ENCODE measurements at places on chromosomes 6 and 20.

DNA sequence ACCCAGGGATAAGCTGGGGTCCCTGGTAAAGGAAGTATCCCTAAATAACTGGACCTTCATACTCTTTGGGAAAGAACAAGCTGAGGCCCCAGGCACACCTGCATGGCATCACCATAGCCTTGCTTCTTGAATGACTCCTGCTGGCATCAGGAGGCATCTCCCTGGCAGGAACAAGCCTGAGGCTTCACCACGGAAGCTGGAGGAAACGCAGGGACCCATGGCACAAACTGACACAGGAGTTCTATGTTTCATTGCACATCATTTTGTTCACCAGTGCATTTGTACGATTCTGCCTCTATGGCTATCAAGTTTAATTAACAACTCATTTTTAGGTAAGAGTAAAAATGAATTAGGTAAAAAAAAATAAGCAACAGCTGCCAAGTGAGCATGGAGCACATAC, 619 bp upstream of the PDE7B start:
- DNase-seq, result no peak

GRCh38 chr6:30707281-30707850, 9.7 kb downstream of the MDC1 start:
- DNase-seq, result no peak

DNA sequence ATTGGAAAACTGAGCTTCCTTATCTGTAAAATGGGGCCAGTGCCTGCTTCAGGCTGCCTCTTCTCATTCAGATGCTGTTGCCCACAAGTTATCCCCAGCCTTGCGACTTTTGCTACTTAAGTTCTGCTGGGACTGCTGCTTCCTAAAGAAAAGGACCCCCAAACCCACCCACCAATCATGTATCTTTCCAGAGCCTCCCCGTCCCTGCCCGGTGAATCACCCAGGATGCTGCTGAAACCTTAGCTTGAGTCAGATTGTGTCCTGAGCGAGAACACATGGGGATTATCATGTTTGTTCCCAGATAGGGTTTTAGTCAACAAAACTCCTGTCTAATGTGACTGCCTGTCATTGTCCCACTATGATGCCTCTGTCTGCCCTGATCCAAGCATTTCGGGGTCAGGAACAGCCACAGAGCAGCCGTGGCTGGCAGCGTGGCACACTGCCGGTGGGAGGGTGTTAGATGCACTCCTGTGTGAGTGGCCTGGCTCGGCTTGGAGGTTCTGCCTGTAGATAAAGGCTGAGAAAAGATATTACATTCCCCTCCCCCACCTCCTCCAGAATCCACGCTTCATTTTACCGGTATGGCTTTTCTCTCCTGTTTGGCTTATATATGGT, 79.9 kb downstream of the TOX2 start:
- no peak for DNase-seq

- no peak for DNase-seq
Measured at GRCh38 chr20:35039146-35039545, 53.5 kb downstream of the TRPC4AP start.

DNA sequence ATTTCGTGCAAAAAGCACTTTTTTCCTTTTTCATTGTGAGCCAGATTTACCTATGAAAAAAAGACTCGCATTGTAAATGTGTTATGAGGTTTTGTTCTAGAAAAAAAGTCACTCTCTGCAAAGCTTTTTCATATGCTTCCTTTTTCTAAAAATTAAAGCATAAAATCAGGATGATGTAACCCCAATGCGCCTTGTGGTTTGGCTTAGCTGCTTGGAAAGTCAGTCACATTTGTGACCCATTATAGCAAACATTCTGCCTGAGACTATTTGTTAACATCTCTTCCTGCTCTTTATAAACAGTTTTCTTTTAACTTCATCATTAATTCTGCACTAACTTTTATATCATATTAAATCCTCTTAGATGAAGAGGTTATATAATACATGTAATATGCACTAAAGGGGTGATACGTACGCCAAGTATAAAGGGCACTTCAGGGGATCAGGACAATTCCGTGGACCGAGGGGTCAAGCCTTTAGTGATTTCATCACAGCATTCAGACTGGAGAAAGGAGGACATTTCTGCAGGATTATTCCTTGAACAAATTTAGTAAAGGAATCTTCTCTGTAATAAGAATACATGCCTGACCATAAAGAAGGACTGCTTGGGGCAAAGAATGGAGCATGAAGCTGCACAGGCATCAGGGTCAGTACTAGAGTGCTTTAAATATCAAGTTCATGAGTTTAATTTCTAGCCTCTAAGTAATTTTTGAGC, 48.1 kb upstream of the SMLR1 start:
- DNase-seq, result no peak

- no peak for DNase-seq
Measured at GRCh38 chr20:59331721-59332329, 31.4 kb downstream of the EDN3 start.

- peak; percentile 64 for DNase-seq
Measured at GRCh38 chr6:143513410-143513809, 1.9 kb upstream of the FUCA2 start.

- DNase-seq, result no peak
Measured at GRCh38 chr6:134495890-134496248, 178.0 kb upstream of the SGK1 start.

- DNase-seq, result no peak
Measured at GRCh38 chr6:53526000-53526399, 18.9 kb downstream of the GCLC start.

DNA sequence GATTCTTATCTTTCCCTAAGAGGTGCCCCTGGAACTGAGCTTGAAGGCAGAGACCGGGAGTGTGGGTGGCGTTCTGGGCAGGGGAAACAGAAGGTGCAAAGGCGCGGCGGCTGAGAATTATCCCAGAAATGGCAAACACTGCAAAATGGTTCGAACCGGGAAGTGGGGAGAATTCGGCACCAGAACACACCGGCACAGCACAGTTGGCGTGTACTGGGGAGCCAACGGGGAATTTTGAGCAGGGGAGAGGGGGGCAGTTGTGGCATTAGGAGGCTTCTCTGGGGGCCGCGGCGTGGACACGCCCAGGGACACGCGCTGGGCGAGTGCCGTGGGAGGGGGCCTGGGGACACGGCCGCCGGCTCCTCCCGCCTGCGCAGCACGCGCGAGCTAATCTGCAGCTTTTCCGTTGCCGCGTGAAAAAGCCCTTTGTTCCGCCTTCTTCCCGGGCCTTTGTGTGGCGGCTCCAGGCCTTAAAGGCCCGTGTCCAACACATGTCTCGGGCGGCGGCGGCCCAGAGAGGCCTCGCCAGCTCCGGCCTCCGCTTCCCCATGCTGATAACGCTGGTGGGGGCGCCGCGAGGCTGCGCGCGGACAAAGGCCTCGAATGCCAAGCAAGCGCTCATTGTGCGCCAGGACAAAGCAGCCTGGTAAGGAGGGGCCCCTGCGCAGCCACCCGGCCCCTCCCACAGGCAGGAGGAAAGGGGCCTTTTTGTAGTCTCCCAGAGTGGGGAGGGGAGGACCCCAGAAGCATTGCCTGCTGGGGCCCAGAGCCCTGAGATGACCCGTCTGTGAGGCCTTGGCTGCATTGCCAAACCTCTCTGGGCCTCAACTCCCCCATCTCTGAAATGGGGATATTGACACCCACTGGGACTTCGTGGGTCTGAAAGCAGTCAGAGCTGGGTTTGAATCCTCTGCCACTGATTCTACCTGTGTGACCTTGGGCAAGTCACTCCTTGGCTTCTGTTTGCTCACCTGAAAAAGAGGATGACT, 82.8 kb downstream of the CD40 start:
- DNase-seq, result no peak

GRCh38 chr6:86712039-86712438, 225.3 kb upstream of the HTR1E start:
- no peak for DNase-seq

GRCh38 chr20:15547119-15547518, 1026.1 kb downstream of the KIF16B start:
- no peak for DNase-seq

DNA sequence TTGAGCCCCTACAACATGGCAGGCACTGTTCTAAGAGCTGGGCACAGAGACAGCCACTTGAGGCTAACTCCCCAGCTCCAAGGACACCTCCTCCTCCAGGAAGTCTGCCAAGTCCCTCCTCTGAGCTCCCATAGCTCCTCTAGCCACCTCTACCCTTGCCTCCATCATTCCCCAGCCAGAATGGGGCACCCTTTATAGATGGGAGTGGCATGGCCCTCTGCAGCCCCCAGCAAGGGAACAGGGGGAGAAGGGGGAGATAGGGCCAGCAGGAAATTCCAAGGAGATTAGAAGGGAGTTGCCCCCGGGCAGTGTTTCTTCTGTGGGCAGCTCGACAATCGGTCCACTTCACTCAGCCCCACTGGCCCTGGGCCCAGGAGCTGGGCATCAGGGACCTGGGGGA, 19.7 kb upstream of the TLDC2 start:
- no peak for DNase-seq

- DNase-seq, result peak; percentile 79
Measured at GRCh38 chr20:38873050-38873581, 53.1 kb upstream of the FAM83D start.

DNA sequence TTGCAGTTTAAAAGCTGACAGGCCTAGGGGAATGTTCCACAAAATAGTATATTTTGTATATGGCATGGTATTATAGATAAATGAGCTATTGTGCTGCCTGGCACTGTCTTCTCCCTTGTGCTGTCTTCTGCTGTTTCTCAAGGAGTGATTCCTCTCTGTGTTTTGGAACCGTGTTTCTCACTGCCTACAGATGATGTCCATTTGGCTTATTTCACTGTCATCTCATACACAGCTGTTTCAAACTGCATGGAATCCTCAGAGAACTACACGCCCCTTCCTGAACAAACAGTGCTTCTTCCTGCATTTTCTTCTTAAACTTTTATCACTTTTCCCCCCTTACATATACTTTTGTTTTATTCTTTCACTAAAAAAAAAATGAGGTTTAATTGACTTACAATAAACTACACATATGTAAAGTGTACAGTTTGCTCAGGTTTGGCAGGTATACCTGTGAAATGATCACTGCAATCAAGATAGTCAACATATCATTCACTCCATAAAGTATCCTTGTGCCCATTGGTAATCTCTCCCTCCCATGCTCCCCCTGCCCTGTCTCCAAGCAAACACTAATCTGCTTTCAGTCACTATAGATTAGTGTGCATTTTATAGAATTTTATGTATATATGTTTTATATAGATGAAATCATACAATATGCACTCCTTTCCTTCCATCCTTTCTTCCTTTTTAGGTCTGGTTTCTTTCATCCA, 43.0 kb downstream of the CBFA2T2 start:
- DNase-seq, result no peak

- no peak for DNase-seq
Measured at GRCh38 chr6:168012431-168013249, 15.2 kb downstream of the KIF25 start.

DNA sequence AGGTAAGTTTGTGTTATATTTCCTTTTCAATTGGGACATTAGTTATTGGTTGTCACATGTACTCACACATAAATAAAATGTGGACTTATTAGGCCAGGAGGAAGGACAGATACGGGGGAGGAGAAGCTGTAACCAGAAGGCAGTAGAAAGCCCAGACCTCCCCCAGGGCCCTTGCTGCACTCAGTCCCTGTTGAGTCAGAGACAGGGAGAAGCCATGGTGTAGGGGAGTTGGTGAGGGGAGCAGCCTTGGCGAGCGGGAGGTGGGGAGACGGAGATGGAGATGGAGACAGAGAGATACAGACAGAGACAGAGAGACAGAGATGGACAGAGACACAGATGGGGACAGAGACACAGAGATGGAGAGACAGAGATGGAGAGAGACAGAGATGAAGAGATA, 263.2 kb downstream of the DLL1 start:
- DNase-seq, result no peak

GRCh38 chr20:3857405-3857804, 10.8 kb downstream of the MAVS start:
- no peak for DNase-seq

DNA sequence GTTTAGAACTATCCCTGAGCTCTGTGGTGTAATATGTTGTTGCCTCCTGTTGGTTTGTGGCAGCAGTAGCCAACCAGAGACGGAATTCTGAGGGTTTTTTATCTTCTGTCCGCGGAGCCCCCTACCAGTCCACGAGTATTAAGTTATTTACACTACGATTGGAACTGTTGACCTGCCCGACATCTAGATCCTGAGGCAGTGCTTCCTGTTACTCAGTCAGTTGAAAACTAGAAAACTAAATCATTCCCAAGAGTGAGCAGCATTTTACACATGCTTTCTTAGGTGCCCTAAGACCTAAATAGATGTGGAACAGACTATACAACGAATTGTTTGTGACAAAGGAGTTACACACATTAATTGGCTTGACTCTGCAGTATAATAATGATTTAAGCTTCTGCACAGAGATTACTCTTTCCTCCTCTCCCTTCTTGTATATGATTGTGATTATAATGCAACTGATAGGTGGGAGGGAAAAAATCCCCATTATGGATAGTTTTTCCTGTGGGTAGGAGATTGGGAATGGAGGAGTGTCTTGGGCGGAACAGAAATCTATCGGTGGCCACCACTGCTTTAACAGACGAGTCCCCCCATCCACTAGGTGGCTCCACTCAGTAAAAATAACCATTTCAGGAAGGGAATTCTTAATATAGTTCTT, 1.7 kb downstream of the LOC128125822 start:
- no peak for DNase-seq

GRCh38 chr20:10367943-10368701, 65.9 kb downstream of the MKKS start:
- DNase-seq, result no peak

GRCh38 chr6:130760006-130760405, 67.2 kb upstream of the SMLR1 start:
- no peak for DNase-seq

DNA sequence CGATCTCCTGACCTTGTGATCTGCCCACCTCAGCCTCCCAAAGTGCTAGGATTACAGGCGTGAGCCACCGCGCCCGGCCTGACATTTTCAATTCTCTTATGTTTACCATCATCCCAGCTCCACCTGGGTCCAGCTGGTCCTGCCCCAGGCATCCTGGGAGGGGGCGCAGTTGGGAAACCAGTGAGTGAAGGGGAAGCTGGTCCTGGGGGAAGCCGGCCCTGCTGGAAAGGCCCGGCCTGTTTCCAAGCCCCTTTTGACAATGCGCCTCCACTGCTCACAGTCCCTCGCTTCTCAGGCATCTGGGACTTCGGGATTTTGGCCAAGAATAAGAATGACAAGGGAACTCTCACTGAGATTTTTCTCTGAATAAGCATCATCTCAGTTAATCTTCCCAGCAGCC, 14.2 kb downstream of the SLC13A3 start:
- DNase-seq, result no peak

DNA sequence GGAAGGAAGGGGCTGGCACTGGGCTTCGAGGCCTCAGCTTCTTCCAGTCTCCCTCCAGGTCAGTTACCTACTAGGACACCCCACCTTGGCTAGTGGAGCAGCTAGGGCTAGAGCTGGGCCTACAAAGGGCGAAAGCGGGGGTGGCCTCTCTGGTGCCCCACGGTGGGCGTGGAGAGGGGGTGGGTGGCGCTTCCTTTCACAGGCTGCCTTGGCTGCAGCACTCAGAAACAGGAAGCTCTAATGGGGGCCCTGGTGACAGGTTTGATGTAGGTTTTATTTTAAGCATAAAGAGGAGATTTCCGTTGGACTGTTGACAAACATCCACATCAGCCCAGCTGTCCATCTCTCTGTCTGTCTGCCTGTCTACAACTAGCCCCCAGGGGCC, 13.4 kb downstream of the FAM110A start:
- DNase-seq, result peak; percentile 66
